NCI-H146 (cell line): ENCODE measurements at places on chromosomes 1 and 21.

DNA sequence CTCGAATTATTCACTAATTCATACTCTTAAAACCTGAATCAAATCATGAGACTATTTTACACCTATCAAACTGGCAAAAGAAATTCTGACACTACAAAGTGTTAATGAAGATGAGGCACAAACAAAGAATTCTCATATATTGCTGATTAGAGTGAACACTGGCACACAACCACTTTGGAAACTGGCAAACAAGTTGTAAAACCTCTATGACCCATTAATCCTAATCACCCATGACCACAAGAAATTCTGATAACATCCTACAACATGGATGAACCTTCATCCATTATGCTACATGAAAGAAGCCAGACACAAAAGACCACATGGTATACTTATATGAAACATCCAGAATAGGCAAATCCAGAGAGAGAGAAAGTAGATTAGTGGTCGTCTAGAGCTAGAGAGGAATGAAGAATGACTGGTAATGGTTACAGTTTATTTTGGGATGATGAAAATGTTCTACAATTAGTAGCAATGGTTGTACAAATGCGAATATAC is 8.5 kb downstream of the GPBP1L1 start:
- no peak for DNase-seq

- no peak for DNase-seq
Measured at GRCh38 chr1:157798211-157798610, 21.3 kb upstream of the FCRL2 start.

DNA sequence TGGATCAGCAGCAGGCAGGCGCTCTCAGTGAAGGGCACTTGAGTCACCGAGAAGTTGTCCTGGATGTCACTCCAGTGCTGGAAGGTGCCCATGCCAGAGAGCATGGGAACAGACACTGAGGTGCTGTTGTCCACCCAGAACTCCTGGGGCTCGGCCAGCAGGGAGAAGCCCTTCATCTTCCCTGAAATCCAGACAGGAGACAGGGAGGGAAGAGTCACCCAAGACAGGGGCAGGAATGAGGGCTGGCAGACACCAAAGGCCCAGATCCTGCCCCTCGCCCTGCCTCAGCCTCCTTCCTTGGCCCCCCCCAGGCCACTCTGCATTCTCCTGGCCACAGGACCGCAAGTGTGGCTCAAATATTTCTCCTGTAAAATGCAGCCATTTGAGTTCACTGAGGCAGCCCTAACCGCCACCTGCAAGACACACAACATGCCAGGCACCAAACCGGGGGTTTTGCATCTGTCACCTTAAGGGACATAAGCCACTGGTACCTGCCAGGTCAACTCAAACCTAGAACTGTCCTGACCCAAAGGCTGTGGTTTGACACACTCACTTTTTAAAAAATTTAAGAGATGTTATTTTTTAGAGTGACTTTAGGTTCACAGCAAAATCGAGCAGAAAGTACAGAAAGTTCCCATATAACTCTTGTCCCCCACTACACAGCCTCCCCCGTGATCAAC is 7.8 kb downstream of the AGT start:
- DNase-seq = no peak

DNA sequence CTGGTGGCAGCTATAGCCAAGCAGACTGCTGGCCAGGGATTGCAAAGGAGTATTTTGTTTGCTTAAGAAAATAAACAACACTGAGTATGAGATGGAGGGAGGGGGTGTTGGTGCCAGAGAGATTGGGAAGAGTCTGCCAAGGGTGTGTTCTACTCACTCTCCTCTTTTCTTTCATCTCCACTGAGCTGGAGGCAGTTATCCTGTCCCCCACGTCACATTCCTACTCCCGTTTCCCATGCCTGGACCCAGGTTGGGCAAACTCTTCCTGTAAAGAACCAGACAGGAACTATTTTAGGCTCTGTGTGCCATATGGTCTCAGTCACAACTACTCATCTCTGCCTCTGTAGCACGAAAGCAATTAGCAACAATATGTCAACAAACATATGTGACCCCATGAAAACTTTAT is 1.4 kb upstream of the IL24 start:
- peak; percentile 81 for DNase-seq

DNA sequence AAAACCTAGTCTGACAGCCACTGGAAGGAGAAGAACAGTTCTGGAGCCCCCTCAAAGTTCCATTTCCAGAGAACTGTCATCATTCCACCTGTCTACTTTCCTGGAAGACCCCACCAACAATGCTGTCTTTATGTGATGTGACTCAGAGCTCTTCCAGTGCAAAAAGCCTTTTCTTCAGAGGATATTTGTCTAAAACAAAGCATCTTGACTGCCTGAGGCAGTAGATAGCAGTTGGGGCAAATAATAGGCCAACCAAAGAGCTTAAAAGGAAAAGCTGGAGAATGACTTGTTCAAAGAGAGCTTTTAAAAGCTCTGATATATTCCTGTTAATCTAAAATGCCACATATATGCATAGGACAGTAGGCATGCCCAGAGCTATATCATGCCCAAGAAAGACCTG is 62.6 kb downstream of the MIS18A start:
- no peak for DNase-seq

DNA sequence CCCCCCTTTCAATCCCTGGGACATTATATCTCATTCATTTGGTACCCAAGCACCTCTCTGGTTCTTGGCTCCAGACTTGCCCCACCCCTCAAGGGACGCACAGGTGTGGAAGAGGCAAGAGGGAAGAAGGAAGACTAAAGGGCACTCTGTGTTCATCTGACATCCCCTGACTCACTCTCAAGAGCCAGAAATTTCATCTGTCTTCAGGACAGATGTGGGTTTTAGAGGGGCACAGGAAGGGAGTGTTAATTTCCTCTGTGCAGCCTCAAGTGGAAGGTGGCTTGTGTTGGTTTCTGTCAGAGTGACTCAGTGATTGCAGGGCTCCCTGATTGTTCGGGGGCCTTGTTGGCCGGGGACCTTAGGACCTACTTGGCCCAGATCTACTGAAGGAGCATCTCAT is 2.4 kb downstream of the C2CD4D start:
- no peak for DNase-seq

DNA sequence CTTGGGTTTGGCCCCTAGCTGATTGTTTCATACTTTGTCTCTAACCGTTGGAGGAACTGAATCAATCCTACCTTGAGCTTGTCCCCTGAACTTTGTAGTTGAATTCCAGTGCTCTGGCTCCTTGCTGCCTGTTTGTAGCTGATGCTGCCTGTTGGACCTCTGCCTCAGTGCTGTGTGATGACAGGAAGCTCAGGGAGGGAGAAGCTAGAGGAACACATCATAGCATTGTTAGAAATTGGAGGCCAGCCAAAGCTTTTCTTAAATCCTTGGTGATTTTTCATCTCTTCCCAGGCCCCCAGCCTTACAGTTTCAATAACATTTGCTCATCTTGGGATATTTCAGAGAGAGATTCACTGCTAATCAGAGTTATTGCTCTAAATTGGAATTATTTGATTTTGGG is 34.0 kb downstream of the MACF1 start:
- no peak for DNase-seq

DNA sequence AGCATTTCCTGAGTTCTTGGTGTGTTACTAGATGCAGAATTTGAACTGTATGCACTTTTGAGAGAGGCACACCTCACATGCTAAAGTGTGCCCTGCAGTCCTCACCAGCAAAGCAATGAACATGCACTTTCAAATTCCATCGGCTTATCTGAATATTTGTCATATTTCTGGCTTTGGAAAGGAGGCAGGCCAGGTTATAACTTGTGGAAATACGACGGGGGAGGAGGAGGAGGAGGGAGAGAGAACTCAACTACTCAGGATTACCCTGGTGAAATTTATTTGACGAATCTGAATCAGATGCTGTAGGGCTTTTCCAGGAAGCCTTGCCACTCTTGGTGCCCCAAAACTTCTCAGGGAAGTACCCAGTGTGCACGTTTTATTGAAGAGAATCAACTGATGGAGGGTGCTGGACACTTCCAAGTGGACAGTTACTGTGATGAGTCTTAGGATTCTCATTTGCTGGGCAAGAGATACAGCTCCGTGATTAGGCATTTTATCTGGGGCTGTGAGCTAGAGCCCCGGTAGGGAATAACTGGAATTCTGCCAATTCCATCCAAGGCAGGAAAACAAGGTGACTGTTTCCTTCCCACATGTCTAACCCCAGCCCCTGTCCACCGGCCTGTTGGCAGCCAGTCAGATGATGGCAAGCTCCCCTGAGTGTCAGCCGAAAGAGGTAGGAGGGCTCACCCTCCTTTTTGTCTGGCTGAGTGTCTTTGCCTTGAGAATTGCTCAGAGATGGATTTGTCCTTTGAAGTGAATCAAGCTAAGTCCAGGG is 3.8 kb downstream of the PDPN start:
- no peak for DNase-seq

DNA sequence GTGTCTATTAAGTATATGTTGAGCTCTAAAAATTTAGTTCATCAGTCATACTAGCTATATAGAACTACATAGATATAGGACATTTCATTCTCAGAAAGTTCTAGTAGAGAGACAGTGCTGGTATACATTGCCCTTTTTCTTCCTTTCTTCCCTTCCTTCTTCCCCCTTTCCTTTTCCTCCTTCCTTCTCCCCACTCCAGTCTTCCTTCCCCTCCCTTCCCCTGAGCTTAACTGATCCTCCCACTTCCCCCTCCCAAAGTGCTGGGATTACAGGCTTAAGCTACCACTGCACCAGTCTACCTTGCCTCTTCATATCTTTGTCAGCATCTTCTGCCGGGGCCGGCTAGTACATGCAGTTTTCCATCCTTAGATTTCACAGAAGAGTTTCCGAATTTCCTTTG is 12.1 kb downstream of the THRAP3 start:
- DNase-seq = no peak

DNA sequence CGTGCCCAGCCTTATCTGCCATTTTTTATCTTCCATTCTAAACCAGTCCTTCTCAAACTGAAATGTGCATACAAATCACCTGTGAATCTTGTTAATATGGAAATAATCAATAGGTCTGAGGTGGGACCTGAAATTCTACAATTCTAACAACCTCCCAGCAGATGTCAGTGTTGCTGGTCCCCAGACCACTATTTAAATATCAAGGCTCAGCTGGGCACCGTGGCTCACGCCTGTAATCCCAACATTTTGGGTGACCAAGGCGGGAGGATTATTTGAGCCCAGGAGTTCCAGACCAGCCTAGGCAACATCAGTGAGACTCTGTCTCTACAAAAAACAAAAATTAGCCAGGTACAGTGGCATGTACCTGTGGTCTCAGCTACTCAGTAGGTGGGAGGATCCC is 4.1 kb downstream of the UQCRHL start:
- DNase-seq = peak; percentile 36

DNA sequence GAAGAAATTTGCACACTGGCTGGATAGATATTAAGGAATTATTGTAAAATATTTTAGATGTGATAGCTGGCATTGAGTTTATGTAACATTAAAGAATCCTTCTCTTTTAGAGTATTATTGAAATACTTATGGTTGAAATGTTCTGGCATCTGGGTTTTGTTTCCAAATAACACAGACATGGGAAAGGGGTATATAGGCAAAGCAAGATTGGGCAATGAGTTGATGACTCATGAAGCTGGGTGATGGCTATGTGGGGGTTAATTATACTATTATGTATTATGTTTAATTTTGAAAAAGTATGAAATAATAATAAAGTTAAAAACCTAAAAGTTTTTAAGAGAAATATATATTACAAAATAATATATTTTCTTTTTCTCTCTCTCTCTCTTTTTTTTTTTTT is 12.5 kb upstream of the PTPN14 start:
- no peak for DNase-seq

- DNase-seq = peak; percentile 5
Measured at GRCh38 chr1:27598902-27599528, 4.9 kb downstream of the AHDC1 start.

- DNase-seq = no peak
Measured at GRCh38 chr1:50438945-50439344, 15.7 kb upstream of the DMRTA2 start.

DNA sequence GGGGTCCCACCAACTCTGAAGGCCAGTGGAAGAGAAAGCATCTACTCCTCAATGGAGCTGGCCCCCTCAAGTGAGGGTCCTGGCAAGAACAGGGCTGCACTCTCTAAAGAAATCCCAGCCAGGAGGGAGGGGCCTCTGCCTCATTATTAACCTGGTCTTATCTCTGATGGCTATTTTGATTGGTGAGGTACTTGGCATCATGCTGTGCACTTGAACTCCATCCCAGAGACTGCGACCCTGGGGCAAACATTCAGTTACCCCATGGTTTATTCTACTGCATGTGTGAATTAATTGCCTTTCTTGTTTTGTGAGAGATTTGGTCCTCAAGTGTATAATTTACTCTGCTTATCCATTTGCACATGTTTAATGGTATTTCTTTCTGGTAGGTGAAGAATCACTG is 55.0 kb upstream of the ETV3 start:
- DNase-seq = no peak

- no peak for DNase-seq
Measured at GRCh38 chr1:40478276-40478675, 1.2 kb downstream of the ZFP69 start.

- no peak for DNase-seq
Measured at GRCh38 chr21:28899744-28900143, 92.9 kb downstream of the LTN1 start.

- no peak for DNase-seq
Measured at GRCh38 chr1:53603431-53603830, 135.5 kb downstream of the GLIS1 start.

DNA sequence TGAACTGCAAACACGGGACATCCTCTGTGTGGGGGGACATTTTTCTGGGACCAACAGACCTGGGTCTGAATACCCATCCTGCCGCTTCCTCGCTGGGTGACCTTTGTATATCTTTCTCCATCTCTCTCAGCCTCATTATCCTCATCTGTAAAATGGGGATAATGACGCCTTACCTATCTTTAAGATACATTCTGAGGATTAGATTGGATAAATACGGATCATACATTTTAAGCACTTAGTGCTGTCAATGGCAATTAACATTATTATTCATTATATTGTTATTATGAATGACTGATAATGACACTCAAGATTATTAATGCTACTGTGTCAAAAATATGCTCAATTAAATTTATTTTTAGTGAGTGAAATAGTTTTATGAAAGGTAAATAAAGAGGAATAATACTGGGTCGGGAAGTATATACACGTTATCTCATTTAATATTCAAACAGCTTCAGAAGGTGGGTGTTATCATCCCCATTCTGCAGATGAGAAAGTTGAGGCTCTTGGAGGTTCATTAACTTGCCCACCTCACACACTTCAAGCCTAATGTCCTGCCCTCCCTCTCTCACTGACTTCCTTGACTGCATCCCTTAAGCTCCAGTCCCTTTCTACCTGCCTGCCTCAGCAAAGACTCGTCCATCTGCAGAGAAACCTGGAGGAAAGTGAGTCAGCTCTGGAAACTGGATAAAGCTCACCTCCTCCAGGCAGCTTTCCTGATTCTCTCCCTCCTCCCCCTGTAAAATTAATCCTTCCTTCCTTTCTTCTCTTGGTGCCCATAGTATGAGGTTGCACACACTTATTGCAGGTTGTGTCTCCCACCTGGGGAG is 120.7 kb upstream of the JUN start:
- no peak for DNase-seq
